Pons (tissue), 1 donor: ENCODE measurements at places on chromosomes 4 and X.

DNA sequence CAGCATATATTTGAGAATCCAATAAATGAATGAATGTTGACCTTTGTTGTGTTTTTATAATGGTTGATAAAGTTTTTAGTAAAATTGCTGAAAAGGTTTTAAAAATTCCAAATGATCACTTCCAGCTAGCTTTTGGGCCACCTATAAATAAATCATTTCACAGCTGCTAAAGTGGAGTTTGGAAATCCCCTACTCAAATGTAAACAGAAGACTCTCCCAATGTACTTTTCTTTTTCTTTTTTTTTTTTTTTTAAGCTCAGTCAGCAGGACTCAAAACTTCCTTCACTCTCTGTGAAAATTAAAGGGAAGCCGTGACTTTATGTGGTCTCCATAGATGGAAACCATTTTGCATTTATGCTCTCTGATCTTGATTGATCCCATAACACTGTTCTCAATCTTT lies 45.2 kb downstream of the CXCL13 start:
- no peak for DNase-seq

DNA sequence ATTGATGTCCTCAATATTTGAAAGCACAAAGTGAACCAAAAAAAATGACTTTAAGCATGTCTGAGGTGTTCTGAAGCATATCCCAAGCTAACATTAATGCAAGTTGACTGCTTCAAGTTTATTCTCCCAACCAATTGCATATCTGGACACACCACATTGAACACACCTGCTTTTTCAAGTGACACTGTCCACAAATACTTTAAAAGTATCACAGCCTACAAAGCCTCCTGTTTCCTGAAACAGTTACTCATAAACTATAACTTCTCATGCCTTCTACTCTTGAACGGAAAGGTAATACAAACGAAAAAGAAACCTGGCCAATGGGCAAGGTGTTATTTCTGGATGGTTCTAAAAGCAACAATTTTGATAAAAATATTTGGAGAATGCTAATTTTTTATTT lies 1.1 kb downstream of the CDKL2 start:
- peak; percentile 20 for DNase-seq

DNA sequence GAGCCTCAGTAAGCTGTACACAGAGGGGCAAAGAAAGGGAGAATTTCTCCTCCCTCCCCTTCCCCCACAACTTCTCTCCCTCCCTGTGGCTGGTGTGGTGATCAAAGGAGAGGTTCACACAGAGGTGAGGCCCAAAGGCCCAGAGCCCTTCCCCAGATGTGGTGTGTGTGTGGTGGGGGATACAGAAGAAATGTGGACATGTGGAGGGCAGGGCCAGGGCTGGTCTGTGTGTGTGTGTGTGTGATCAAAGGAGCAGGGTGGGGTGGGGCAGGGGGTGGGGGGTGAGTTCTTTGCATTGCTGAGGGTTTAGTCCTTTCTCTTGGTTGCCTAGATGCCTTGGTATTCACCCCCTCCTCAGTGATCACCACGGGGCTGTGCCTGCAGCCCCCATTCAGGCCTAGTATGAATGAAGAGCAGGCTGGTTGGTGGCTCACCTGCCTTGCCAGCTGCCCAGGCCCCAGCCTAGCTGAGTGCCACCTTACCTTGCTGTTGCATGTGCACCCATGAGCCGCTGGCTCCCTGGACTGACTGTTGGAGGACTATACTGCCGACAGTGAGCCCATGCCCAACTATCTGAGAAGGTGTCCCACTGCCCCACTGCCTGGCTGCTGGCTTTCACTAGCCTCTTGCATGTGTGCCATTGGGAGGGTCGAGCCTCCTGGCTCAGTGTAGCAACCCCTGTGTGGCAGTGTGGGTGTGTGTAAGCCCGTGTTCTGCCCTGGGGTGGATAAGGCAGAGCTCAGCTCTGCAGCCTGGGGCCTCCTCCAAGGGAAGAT lies 101.9 kb downstream of the EFNB1 start:
- DNase-seq: no peak

GRCh38 chrX:19487520-19488200 lies 27.6 kb downstream of the MAP3K15 start:
- no peak for DNase-seq

DNA sequence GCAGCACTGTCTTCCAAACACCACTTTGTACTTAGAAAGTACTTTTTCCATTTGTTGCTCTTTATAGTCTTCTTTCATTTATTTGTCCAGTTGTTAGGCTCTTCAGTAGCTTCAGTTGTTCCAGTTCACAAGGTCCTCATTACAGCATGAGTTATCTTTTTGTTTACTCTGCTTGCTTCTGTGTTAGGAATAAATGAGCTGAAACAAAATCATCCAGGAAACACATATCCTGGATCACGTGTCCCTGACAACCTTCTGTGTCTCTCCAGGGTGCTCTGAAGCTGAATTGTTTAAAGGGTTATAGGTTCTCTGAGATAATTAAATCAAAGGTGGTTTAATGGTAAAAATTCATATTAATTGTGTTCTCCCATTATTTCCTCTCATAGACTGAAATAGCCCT lies 19.9 kb upstream of the KLHL8 start:
- DNase-seq: no peak
